ENCODE measurements at places on chromosomes 6 and 20.
A peak's percentile ranks its signal among the peaks of the same experiment; 100 is the strongest.

DNA sequence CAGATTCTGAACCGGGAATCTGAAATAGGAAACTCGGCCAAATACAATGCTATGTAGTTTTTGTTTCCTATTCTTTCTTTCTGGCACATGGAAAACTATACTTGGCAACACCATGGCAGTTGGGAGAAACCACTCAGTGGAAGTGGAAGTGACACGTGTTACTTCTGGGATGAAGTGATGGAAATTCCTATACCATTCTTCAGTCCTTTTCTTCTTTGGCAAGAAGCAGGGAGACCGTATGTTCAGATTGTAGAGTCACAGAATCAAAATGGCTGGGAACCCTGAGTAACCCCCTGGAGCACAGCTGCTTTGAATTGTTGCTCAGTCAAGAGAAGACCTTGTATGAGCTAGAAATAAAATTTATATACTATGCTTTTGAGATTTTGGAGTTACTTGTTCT, 18.8 kb upstream of the TINAG start:
- no peak for ATAC-seq

DNA sequence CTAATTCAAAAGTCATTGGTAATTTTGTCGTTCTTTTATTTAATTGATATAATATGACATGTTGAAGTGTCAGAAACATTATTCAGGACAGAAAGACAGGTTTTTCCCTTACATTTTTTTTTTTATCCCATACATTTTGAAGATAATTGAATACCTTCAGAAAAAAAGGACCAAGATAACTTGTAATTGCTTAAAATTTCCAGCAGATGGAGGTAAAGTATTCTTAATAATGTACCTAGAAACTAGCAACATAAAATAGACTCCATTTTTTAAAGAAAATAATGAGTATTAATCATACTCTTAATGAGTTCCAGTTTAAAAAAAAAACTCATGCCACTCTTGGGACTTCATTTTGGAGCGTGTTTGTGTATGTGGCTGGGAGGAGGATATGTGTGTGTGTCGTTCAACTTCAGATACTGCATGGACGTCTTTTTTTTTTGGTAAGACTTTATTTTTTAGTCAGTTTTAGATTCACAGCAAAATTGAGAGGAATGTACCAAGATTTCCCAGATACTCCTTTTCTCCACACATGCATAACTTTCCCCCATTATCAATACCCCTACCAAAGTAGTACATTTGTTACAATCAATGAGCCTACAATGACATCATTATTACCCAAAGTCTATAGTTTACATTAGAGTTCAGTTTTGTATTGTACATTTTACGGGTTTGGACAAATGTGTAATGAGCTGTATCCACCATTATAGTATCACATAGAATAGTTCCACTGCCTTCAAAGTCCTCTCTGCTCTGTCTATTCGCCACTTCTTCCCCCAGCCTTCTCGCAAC, 79.4 kb downstream of the ROS1 start:
- ATAC-seq: no peak

- ATAC-seq: peak; percentile 44
Measured at GRCh38 chr6:104597541-104598050, 262.1 kb downstream of the HACE1 start.

DNA sequence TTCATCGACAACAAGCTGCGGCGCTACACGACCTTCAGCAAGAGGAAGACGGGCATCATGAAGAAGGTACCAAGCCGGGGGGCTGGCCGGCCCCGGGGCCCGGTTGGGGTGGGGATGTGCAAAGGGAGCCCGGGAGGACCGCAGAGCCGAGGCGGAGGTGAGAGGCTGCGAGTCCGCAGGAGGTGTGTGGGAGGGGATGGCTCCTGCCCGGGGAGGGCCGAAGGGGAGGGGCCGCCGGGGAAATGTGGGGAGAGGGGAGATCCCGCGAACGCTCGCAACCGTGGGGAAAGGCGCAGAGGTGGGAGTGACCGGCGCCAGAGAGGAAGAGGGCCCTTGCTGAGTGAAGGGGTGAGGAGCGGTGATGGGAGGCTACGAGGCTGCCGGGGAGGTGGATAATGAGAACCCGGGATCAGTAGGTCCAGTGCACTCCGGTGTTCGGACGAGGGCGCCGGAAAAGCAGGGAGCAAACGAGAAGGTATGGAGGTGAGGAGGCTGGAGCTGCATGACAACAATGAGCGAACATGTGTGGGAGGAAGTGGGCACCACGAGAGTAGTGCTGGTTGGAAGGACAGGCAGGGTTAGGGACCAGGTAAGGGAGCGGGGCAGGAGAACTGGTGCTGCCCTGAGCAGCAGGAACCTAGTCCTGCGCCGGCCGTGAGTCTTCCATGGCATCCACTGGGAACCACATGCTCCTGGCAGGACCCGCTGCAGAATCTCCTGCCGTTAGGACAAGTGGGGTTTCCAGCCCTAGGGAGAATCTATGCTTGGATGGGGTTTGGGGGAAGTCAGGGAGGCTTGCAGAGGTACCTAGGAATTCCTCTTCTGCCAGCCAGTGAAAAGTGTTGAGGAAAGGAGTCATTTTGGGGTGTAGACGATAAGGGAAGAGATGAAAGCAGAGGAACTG, 1.3 kb downstream of the SRF start:
- no peak for ATAC-seq

- no peak for ATAC-seq
Measured at GRCh38 chr6:166441325-166442078, 58.8 kb upstream of the MPC1 start.

DNA sequence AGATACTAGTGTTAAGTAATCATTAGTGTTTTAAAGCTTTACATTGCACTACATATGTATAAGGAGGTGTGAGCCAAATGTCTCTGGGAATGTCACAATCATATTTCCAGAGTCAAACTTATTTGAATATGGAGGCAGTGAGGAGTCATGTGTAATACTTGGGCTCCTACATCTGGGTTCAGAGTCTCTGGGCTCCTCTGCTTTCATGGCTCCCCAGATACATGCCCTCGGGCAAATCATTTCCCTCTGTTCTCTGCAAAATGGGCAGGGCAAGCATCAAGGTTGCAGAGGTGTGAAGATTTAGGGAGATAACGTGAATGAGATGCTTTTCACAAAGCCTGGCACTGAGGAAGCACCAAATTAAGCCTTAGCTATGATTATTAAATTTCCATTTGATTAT, 138.3 kb upstream of the SGK1 start:
- no peak for ATAC-seq

DNA sequence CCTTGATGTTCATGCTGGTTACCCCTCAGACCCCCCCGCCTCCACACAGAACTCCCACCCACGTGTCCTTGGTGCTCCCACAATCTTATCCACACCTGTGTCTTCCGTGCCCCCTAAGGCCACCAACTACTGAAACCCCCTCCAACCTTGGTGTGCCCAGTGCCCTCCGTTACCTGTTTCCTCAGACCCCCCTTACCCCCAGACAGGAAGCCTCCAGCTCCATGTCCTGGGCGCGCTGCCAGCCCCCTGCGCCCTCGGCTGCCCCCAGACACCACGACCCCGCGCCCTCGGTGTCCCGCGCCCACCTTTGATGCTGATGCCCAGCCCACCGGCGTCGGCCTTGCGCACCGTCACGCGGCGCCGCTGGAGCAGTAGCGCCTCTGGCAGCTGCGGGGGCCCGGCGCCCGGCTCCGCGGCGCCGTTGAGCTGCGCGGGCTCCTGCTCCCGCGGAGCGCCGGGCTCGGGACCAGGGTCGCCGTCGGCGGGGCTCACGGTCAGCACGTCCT, 504 bp downstream of the SNTA1 start:
- peak; percentile 7 for ATAC-seq

- no peak for ATAC-seq
Measured at GRCh38 chr6:100490065-100490464, 25.3 kb upstream of the SIM1 start.

- ATAC-seq: no peak
Measured at GRCh38 chr6:117232196-117232595, 33.2 kb upstream of the VGLL2 start.

- no peak for ATAC-seq
Measured at GRCh38 chr6:16241321-16241689, 2.9 kb downstream of the GMPR start.

DNA sequence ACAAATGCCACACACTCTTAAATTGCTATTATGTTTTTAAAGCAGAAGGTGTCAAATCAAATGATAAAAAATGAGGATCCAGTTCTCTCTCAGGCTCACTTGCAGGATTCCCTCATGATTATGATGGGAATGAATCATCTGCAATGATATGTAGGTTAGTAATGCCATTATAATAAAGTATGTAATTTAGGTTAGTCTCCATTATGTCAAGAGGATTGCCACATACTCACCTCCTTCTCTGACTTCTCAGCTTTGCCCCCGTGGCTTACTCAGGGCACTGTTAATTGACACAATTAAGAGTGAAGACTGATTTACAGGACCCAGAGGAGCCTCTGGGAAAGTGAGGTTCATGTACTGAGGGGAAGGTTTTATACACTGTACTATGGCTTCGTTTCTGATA, 591.7 kb upstream of the NRSN1 start:
- no peak for ATAC-seq

DNA sequence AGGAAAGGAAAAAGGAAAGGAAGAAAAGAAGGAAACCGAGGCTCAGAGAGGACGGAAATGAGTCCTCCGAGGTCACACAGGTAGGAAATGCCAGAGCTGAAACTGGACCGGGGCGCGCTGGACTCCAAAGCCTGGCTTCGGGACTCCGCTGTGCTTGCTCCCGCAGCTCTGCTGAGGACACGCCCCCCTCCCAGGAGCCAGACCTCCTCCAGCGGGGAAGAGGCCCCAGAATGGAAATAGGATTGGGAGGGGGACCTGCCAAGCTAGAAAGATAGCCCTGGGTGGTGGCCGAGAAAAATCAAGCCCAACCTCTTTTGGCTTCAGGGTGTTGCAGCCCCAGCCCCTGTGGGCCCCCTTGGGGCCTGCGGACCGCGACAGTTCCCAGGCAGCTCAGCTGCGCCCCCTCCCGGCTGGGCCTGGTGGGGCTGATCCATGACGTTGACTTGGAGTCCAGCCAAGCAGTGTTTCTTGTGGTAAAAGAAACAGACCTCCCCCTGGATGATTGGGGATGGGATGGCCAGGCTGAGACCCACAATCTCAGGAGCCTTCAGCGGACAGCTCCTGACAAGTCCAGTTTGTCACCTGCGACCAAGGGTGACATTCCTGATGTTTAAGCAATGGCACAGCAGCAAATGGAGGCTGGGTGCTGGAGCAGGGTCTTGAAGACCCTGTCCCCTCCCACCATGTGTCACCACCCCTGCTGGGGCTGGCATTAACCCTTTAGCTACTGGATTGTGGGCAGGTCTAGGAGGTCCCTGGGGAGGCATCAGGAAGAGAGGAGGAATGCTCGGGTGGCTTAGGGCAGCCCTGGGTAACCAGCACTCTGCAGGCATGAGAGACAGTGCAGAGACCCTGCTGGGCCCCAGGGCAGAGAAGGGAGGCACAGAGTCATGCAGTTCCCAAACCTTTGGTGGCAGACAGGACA, 55.4 kb downstream of the RIPOR3 start:
- ATAC-seq: peak; percentile 58

GRCh38 chr20:9478771-9479170, 35.6 kb upstream of the LAMP5 start:
- ATAC-seq: no peak

DNA sequence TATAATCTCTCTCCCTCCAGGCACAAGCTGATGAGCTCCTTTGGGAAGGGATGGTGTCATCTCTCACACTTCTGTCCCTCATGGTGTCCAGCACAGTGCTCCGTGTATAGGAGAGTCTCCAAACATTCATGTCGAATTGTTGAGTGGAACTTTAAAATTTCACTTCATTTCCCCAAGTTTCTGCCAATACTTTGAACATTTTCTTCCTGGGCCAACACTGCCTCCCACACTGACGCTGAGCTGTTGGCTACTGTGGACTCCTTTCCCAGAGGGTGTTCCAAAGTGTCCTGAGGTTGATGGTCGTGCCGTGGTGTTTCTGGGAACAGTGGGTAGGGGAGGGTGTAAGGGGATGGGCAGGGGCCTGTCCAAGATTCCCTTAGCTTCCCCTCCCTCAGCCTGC, 122.7 kb downstream of the TIAM2 start:
- ATAC-seq: no peak

- no peak for ATAC-seq
Measured at GRCh38 chr20:44601236-44601671, 18.9 kb downstream of the PKIG start.

- no peak for ATAC-seq
Measured at GRCh38 chr20:44219791-44220190, 9.2 kb upstream of the OSER1 start.

- ATAC-seq: peak; percentile 51
Measured at GRCh38 chr6:80508885-80509630, 402.6 kb downstream of the BCKDHB start.

DNA sequence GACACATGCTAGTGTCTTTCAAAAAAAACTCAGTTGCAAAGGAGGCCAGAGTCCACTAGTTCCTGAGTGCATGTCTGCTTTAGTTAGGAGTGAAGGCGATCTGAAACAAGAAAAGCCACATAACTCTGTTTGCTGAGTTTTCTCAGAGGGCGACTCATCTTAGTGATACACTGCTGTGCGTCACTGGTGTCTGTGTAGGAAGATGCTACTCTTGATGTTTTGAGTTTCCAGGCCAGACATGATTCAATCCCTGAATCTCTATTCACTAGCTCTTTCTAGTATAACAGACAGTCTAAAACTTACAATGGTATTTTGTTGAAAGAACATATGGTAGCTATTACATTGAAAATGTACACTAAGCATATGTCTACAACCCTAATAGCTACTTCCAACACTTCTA, 60.9 kb downstream of the GFRAL start:
- no peak for ATAC-seq

GRCh38 chr6:2947445-2947844, 23.9 kb downstream of the SERPINB6 start:
- no peak for ATAC-seq

DNA sequence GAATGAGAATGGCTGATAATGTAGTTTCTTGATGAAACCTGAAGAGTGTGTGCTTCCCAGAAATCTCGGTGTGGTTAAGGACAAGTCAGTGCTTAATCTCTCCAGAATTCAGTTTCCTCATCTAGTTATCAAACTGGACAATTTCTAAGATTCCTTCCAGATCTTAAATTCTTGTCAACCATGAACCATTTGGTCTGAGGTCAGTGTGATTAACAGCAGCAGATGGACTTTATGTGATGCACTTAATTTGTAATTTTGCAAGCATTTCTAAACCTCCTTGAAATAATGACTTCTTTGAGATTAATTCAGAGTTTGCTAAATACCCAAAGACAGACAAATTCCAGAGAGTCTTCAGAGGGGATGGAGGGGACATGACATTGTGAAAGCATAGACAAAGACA, 160.3 kb downstream of the KIF16B start:
- no peak for ATAC-seq

- no peak for ATAC-seq
Measured at GRCh38 chr6:108714766-108715414, 133.3 kb upstream of the ARMC2 start.

DNA sequence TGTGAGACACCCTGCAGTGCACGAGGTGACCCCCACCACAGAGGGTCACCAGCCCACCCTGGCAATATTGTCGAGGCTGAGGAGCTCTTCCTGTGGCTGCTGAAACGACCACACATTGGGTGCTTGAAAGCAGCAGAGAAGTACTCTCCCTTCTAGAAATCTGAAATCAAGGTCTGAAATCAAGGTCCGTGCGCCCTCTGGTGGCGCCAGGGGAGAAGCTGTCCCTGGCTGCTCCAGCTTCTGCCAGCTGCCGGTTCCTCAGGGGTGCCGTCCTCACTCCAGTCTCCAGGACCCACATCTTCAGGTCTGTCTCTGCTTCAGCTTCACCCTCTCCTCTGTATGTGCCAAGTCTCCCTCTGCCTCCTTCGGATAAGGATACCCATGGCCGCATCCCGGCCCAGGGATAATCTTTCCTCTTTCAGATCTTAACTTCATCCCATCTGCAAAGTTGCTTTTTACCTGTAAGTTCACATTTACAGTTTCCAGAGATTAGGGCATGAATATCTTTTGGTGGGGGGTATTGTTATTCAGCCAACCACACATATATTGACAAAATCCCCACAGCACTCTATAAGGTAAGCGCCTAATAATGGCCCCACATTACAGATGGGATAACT, 108.3 kb upstream of the PHACTR3 start:
- ATAC-seq: peak; percentile 58

All from esophagus mucosa (tissue), 1 donor.